ENCODE measurements at places on chromosomes 3 and 15.

DNA sequence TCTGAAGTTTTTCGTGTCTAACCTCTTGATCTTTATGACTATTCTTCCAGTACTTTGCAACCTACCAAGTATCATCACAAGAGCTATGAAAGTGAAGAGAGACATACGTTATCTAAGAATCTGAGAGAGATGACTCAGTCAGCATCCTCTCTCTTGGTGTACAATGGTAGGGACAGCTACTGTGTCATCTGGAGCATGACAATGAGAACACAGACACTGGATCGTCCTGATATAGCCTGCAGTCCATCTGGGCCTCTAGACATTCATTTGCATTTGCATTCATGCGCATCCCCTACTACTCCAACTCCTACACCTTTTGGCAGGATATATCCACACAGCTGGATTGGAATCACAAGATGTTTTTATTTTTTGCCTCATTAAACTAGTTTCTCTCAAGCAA is 115.2 kb downstream of the PEX5L start:
- no peak for DNase-seq

DNA sequence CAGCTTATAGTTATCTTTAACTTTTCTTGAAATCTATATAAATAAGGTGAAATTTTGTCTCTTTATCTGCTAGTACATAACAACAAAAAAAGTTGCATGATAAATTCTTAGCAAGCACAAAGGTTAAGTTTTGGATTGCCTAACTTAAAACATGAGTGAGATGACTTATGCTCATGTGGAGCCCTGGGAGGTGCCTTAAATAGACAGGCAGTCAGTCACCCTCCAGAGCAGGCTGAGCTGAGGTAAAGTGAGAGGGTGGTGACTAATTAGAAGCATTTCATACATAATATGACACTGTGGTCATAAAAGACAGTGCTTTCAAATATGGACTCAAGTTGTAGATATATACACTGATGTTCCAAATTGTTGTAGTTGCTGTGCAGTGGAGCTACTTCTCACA is 14.6 kb upstream of the MME start:
- no peak for DNase-seq

GRCh38 chr3:180548050-180548449 is 53.9 kb upstream of the TTC14 start:
- DNase-seq = no peak

- DNase-seq = no peak
Observed at GRCh38 chr3:42189736-42190135, 76.2 kb downstream of the CCK start.

DNA sequence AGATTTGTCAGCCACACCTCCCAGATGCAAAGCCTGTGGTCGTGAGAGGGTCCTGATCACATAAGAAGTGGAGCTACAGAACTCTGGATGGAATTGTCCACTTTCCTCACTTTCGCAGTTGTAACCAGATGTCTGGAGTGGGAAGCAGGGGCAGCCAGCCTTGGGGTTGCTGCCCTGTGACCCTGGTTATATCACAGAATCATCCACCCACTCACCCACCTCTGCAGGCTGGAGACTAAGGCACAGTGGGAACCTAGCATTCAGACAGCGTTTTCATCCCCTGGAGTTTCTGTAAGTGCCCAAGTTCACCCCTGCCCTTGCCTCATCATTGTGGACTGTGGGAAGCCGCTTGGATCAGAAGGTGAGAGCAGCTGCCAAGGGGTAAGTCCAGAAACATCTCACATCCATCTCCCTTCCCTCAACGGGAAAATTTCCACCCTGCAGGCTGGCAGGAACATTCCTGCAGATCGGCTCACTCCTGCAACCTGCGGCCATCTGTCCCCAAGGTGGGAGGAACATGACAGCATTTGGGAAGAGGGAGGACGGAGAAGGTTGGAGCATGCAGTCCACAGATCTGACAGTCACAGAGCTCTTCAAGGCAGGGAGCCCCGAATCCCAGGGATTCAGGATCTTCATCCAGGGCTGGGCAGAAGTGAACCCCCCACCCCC is 2.9 kb upstream of the IQSEC1 start:
- DNase-seq = no peak

DNA sequence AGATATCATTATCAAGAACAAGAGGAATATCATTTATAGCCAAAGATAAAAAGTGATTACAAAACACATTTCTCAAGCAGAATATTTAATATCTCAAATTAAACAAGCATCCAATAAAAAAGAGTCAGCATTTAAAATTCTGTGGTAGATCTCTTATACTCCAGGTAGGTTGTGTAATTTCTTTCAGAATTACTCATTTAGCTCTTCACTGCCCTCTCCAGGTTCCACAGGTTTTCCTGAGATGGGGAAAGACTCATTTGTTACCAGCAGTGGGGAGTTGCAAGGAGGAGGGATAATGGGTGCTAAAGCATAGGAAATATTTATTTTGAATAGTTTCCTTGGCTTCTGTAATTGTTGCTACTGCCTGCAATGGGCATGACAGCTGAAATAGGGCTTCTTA is 83.1 kb upstream of the RASGRP1 start:
- no peak for DNase-seq

DNA sequence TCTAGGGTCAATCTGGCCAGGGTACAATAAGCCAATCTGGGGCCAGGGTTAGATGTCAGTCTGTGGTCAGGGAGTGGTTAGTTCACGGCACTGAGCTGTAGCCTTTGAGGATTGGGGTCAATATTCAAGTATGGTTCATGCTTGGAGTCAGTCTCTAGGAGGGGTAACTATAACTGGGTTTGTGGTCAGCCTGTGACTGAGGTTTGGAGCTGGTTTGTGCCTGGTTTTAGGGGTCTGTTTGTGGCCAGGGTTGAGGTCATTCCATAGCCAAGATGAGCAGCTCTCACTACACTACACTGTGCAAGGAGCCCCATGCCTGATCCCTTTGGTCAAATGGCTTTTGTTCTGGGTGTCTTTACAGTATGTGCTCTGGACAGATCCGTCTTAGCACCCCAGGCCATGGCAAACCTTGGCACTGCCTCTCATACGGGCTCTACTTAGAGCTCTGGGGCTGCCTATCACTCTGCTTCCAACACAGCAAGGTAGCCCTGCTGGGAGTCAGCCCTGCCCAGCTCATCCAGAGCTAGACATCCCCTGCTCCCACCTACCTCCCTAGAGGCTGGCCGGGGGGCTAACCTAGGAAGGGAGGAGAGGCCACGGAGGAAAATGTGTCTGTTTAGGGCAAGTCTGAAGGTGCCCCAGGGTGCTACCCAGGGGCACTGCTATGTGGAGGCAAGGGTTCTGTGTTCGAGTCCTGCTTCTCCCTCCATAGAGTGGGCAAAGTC is 63.3 kb upstream of the CORO2B start:
- no peak for DNase-seq

DNA sequence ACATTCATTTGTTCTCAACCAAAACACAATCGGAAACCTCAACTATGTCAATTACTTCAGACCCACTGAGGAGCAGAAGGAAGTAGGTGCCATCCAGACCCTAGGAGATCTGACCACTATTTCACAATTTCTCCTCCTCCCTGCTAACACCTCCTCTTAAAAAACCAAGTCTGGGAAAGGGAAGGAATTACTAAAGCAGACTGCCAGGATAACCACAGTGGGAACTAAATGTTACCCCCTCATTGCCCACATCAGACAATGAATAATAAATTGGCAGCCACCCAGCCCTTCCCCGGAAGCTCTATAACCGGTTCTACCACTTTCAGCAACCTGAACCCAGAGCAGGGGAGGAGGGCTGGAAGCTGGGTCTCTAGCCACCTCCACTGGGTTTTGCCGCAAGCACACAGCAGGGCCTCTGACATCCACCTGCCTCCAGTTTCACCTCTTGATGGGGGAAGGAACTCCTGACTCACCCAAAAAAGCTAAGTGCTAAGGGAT is 17.6 kb downstream of the C15orf62 start:
- DNase-seq = no peak

GRCh38 chr3:89025185-89025584 is 82.2 kb upstream of the EPHA3 start:
- no peak for DNase-seq

- no peak for DNase-seq
Observed at GRCh38 chr3:15387735-15388134, 39.6 kb downstream of the METTL6 start.

- no peak for DNase-seq
Observed at GRCh38 chr3:121566773-121567172, 976 bp upstream of the ARGFX start.

DNA sequence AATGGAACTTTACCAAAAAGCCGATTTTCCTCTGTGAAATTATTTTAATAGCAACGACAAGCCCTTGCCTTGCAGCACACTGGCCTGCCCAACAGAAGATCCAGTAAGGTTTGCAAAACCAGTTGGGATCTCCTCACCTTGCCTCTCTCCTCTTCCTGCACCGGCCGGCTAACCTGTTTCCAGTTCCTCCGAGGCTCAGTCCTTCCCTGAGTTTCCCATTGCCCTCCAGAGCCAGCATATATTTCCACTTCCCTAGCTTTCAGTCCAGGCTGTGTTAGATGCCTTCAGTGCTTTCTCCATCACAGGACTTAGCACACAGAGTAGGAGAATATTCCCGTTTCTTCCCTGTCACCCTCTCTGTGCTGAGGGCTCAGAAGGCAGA is 60.3 kb downstream of the NOX5 start:
- no peak for DNase-seq

GRCh38 chr3:128327606-128328031 is 139.1 kb downstream of the DNAJB8 start:
- DNase-seq = no peak

DNA sequence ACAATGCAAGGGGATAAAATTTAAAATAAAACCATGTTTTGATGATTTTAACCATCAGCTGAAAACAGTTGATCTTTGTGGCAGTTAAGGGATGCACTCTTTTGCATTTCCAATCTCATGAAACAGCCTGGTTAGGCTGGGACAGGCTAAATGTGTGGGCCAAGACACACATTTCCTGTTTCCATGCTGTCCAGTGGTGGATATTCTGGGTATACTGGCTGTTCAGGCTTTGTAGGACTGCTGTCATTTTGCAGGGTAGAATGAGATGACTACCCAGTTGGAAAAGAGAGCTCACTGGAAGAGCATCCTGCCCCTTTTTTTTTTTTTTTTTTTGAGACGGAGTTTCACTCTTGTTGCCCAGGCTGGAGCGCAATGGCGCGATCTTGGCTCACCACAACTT is 42.0 kb upstream of the IP6K2 start:
- no peak for DNase-seq

DNA sequence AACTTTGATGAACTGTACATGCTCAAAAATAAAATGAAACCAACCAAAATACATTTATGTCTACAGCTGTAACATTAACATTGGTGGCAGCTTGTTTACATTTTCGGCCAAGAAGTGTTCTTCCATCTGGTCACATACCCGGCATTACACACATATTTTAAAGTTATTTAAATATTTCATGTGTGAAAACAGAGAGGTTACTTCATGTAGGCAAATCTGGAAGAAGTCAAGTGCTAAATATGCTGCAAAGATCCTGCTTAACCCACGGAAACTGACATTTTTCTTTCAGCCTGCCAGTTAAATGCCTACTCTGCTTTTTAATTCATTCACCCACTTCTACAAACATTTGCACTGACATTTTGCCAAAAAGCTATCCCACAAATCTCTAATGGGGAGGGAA is 69.7 kb downstream of the MB21D2 start:
- no peak for DNase-seq

DNA sequence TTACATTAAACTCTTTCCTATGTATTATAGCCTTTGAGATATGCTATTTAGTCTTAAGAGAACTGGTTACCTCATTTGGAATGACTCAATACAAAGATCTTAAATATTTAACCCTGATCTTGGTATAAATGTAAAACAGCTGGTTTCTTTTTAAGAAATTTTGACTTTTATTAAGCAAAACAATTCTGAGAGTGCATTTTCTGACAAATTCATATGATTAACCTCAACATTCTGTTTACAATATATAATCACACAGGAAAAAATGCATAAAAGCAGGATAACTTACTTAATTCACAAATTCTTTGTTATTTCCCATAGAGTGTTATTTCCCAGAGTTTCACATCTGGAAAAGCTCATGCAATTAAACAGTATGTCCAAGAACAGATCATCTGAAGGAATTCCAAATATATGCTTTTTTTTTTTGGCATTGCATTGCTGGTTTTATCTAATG is 400.4 kb upstream of the THBS1 start:
- no peak for DNase-seq

GRCh38 chr15:34773917-34774316 is 19.1 kb upstream of the GJD2 start:
- no peak for DNase-seq

DNA sequence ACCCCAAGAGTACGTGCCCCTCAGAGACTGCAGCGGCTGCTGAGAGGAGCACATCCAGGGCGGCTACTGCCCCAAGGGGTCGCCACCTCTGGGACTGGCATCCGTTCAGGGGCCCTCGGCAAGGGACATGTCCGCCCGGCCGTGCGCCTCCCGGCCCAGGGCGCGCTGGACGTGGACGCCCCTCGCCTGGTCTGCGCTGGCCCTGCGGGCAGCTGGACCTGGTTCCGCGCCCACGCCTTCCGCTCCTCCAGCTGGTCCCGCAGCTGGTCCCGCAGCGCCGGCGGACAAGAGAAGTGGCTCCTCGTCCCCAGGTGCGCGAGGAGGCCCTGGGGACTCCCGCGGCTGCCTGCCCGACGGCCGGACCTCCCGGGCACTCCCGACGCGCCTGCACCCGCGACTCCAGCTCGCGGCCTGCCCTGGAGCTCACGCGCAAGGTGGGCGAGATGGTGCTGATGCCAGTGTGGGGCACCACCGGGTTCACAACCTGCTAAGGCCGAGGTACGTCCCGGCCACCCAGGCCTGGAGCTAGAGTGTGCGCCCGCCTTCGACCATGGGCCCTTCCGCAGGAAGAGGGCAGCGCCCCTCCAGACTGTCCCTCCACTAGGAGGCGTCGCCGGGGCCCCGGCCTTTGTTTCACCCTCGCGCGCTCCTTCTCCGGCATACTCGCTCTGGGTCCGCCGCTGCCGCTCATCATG is 14.4 kb upstream of the GP9 start:
- no peak for DNase-seq

- DNase-seq = no peak
Observed at GRCh38 chr3:17422636-17423035, 319.8 kb downstream of the TBC1D5 start.

DNA sequence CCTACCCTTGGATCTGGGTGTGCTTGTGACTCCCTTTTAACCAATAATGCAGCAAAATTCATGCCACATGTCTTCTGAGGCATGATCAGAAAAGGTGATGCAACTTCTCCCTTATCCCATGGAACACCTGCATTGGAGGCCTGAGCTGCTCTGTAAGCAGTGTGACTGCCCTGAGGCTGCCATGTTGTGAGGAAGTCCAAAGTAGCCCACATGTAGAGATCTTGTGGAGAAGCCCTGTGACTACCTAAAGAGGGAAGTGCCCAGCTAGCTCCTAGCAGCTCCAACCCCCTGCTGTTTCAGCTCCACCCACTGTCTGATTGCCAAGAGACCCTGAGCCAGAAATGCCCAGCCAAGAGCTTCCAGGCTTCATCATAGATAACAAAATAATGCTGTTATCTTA is 6.4 kb upstream of the NR1D2 start:
- no peak for DNase-seq

- DNase-seq = no peak
Observed at GRCh38 chr3:48180021-48180420, 8.2 kb downstream of the CDC25A start.

Measured in esophagus squamous epithelium (tissue), 5 donors.